ENCODE measurements at places on chromosomes 6 and 20.

GRCh38 chr20:31523361-31524283 is 9.4 kb downstream of the HM13 start:
- no peak for DNase-seq

- DNase-seq = no peak
Measured at GRCh38 chr6:90144396-90144795, 152.2 kb downstream of the BACH2 start.

DNA sequence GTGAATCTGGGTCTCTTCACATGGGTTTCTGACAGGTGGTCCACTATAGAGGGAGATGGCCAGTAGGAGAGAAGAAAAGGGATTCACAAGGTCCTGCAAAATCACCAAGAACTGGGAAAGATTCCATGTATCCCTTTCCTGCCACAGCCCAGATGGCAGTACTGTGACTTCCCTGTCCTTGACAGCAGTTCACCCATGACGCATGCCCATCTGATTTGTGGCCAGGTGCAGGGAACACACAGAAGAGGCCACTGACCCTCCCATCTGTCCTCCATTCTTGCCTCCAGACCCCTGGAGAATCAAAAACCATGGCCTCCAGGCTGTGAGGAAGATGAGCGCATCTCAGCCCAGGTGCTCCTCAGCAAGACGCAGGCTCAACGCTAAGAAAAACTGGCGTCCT is 183.1 kb upstream of the RREB1 start:
- no peak for DNase-seq

- no peak for DNase-seq
Measured at GRCh38 chr6:13433709-13434121, 53.7 kb downstream of the GFOD1 start.

- no peak for DNase-seq
Measured at GRCh38 chr6:118468682-118469465, 79.2 kb upstream of the PLN start.

DNA sequence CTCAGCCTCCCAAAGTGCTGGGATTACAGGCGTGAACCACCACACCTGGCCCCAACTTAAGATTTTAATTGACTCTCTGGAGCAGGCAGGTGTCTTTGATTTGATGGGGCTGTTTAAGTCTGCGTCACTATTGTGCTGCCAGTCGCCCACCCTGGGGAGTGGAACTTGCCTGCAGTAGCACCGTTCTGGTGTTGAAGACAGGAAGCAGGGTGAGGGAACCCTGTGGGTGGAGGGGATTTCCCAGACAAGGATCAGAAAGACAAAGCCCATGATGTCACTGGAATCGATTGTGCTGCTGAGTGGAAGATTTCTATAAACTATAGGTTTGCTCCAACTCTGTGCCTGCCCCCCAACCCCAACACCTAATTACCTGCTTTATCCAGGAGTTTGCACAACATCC is 11.0 kb downstream of the ALDH8A1 start:
- DNase-seq = no peak

DNA sequence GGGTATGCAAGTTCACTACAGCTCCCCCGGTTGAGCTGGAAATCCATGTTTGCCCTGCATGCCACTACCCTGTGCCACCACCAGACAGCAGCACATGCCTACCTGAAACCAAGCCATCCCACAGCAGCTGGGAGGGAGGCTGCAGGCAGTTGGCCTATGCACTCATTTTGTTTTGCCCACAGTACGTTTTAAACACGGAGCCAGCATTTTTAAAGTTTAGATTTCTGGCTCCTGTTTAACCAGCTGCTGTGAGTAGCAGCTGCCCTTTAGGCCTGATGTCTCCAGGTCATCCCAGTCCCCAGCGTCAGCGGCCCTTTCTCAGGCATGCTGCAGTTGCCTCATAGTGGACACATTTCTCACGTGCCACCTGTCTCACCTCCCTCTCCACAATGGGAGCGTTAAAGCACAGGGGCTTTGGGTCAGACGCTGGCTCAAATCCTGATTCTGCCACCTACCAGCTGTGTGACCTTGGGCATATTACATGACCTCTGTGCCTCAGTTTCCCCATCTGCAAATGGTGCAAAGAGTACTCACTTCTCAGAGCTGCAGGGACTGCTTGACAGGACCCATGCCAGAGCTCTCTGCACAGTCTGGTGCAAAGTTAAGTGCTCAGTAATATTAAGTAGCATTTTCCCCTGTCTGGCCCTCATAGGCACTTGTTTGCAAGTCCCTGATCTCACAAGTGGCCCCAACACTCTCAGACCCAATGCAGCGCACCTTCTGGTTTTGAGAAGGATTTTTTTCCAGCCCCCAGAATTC is 8.2 kb upstream of the UBE2V1 start:
- no peak for DNase-seq

- no peak for DNase-seq
Measured at GRCh38 chr20:58906894-58907293, 54.4 kb downstream of the GNAS start.

GRCh38 chr6:165697171-165697570 is 34.1 kb upstream of the PDE10A start:
- no peak for DNase-seq

DNA sequence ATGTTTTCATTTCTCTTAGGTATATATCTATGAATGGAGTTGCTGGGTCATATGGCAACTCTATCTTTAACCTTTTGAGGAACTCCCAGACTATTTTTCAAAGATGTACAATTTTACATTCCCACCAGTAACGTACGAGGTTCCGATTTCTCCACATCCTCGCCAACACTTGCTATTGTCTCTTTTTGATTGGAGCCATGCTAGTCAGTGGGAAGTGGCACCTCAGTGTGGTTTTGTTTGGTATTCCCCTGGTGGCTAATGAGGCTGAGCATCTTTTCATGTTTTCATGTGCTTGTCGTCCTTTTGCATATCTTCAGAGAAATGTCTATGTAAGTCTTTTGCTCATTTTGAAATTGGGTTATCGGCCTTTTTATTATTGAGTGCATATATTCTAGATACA is 178.6 kb upstream of the EXOC2 start:
- no peak for DNase-seq

- no peak for DNase-seq
Measured at GRCh38 chr6:126665551-126665950, 325.6 kb downstream of the CENPW start.

DNA sequence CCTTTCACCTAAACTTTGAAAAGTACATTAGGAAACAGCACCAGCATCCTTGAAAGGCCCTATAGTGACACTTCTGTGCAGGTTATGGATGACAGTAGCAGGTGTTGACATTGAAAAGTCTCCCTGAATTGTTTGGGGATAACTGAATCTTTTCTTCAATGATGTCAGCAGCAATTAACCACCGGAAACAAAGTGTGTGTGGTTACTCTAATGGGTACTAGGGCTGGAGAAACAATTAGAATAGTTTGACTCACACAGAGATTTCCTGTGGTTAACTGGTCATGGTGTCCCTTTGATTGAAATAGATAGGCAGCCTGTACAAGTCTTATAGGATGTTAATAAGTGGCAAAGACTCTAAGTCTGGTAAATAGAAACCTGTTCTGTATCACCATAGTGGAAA is 189.1 kb downstream of the TBX18 start:
- no peak for DNase-seq

GRCh38 chr6:144294016-144294415 is 8.9 kb downstream of the UTRN start:
- DNase-seq = no peak

DNA sequence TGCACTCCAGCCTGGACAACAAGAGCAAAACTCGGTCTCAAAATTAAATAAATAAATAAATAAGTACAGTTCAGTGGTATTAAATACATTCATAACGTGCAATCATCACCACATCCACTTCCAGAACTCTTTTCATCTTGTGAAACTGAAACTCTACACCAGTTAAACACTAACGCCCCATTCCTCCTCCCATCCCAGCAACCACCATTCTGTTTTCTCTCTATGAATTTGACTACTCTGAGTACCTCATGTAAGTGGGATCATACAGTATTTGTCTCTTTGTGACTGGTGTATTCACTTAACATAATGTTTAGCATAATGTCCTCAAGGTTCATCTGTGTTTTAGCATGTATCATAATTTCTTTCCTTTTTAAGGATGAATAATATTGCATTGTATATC is 29.1 kb upstream of the SCML4 start:
- no peak for DNase-seq

DNA sequence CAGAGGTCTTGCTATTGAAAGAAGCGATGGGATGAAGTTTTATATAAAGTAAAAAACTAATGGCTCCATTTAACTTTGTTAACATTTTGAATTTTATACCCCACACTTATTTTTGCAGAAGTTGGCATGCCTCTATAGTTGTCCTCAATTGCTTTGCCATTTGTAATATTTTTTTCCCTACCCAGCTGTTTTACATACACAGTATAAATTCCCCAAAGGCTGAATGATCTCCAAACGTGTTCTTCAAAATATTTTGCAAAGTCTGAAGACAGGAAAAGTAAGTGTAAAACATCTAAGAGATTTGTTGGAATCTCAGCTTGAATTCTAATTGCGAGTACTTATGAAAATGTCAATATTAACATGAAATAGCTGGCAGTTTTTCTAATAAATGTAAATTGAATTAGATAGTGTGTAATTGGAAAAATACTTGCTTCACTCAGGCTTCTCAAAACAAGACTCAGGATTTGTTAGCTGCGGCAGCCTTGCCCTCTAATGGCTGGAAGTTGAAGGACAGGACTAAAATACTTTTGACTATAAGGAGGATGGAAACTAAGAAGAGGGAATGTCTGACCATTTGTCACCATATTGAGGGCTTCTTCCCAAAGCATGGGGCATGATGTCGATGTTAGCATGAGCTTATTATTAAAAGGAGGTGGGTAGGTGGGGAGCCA is 226.8 kb downstream of the UST start:
- DNase-seq = no peak

GRCh38 chr6:57116776-57117175 is 26.8 kb downstream of the ZNF451 start:
- DNase-seq = no peak

DNA sequence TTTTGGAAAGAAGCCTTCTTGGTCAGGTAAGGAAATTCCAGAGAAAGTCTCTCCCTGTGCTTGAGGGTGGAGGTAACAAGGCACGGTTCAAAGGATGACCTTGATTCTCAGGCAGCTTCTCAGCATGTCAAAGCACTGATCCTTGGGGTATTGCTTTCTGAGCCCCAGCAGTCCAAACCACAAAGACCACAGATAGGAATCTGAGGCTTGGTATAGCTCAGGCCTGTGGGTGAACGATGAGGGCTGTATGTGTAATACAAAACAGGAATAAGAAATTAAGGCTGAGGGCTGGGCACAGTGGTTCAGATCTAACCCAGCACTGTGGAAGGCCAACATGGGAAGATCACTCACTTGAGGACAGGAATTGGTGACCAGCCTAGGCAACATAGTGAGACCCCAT is 70.2 kb upstream of the SLC22A1 start:
- DNase-seq = no peak

DNA sequence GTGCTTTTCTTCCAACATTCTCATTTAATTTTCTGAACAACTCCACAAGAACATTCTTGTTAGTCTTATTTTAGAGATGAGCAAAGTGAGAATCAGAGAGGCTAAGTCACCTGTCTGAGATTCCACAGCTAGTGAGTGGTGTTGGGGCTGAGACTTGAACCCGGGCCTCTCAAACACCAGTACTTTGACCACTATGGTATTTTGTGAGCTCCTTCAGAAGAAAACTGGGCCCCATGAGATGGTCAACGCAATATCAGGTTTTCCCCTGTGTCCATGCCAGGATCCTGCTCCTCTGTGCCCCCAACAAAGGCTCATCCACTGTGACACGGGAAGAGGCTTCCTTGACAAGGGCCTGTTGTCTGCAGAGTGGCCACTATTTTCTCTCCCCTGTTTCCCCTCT is 51.9 kb downstream of the MAFB start:
- DNase-seq = no peak

DNA sequence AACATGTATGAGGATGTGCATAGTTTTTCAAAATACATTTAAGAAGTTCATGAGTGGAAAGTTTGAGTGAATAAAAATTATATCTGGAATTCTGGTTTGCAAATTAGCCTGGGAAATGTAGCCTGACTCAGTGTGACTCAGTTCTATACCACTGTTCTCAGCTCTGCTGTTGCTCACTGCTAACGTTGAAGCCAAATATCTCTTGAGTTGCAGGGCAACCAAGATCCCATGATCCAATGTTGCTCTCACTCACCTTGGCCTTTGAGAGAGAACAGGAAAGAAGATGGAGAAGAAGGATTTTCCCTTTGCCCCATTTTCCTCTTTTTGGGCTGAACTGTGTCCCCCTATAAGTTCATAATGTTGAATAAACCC is 28.9 kb downstream of the PSMB9 start:
- DNase-seq = no peak

GRCh38 chr6:13917141-13917540 is 7.6 kb upstream of the RNF182 start:
- no peak for DNase-seq

DNA sequence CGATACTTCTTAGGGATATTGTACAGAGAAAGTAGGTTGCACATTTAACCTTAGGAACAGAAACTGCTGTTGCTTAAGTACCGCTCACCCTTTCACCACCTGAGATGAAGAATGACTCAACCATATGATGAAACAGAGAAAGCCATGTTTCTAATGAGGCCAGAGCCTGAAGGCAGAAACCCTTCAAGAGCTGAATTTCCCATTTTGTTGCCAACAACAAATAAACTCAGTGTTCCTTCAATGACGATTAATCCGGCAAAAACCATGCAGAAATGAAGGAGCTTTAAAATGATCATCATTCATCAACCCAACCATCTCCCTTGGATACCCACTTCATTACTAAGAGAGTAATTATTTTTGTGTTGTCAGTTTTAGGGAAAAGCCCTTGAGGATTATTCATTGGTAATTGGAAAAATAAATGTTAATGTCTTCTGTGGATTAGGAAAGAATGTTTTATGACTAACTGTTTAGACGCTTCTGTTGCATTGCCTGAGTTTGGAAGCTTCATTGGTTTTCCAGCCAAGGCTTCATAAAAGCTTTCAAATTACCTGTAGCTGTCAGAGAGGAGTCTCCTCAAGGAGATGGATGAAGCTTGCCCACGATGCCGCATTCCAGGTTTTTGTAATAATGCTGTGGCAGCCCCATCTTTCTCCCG is 112.1 kb upstream of the IYD start:
- DNase-seq = no peak

GRCh38 chr6:111741177-111741952 is 131.9 kb downstream of the FYN start:
- DNase-seq = no peak

DNA sequence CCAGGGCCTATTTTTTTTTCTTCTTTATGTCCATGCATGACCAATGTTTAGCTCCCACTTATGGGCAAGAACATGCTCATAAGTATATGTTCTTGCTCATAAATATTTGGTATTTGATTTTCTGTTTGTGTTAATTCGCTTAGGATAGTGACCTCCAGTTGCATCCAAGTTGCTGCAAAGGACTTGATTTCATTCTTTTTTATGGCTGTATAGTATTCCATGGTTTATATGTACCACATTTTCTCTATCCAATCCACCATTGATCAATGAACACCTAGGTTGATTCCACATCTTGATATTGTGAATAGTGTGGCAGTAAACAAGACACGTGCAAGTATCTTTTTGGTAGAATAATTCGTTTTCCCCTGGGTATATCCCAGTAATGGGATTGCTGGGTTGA is 78.1 kb downstream of the RTN4IP1 start:
- no peak for DNase-seq

- no peak for DNase-seq
Measured at GRCh38 chr20:34575756-34576155, 17.2 kb downstream of the MAP1LC3A start.

GRCh38 chr20:2873747-2874041 is 413 bp downstream of the PTPRA start:
- DNase-seq = peak; percentile 85
